ENCODE measurements at places on chromosomes 13 and 19.
A peak's percentile ranks its signal among the peaks of the same experiment; 100 is the strongest.

DNA sequence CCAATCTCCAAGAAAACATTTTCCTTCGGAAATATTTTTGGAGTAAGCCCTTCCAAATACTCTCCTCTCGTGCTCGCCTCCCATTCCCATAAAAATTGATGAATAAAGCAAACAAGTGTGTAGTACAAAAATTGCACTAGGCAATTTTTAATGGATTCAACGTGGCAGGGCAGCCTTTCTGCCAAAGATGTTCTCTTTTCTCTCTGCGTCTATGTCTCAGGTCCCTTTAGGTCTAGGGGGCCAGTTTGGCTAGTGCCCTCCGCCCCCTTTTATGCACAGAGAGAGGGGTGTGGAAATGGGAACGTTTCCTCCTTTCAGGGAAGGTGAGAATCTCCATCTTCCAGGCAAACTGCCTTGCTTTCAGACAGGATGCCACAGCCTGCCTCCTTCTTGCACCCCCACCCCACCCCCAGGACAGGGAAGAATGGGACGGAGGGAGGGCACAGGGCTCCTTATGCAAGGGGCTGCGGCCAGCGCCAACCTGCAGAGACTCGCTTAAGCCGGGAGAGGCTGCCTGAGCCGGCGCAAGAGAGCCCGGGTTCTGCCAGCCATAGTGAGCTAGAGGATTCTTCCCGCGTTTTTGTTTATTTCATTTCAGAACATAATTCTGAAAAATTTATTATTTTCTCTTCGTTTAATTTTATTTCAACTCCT, 2.7 kb upstream of the ZIC2 start:
- no peak for DNase-seq

DNA sequence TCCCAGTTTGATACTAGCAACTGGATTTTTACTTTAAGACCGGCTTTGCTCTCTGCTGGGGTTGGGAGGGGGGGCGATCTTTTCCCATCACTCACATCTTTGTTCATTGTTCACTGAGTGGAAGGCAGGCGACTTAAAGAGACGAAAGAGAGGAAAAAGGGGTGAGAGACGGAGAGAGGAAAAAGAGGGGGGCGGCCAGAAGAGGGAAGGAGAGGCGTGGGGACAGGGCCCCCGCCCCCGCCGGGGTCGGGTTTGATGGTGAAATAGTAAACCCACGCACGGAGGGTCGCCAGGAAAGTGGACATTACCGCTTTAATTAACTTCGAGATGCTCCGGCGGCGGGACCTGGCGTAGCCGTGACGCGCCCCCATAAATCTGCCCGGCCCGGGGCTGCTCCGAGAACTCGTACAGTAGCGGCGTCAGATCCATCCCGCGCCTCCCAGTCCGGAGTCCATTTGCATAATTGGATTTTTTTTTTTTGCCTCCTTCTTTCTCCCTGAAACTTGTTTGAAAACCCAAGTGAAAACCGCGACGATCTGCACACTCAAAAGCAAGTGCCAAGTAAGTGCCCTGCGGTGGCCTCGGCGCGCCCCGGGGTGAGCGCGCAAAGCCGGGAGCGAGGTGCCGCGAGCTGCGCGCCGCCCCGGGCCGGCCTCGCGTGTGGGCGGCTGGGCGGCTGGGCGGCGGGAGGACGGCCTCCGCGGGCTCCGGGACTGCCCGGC, 143.9 kb upstream of the ZNF536 start:
- no peak for DNase-seq

GRCh38 chr13:92463134-92463533, 763.5 kb upstream of the GPC6 start:
- no peak for DNase-seq

DNA sequence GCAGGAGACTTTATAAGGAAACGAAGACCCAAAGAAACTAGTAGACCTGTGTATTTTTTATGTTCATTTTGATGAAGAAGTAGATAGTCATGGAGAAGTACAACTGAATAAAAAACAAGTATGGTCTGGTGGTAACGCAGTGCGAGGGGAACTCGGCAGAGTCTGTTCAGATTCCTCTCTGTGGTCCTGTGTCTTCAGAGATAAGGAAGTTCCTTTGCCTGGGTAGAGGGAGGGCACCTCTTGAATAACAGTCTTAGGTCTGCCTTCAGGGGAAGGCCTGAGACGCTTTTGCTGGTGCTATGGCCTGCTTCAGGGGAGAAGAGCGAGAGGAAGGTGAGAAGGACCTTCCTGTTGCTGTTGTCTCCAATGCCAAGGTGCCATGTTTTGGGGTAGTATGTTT, 25.9 kb upstream of the SLC46A3 start:
- DNase-seq, result peak; percentile 69

Measured in inflammatory macrophage (primary cell).